ENCODE measurements at places on chromosomes 6 and 20. TPM values are rescaled to one million over a fixed set of nuclear protein-coding genes. Genes with fewer than 3 reads are reported as not detected.
A peak's percentile ranks its signal among the peaks of the same experiment; 100 is the strongest.

DNA sequence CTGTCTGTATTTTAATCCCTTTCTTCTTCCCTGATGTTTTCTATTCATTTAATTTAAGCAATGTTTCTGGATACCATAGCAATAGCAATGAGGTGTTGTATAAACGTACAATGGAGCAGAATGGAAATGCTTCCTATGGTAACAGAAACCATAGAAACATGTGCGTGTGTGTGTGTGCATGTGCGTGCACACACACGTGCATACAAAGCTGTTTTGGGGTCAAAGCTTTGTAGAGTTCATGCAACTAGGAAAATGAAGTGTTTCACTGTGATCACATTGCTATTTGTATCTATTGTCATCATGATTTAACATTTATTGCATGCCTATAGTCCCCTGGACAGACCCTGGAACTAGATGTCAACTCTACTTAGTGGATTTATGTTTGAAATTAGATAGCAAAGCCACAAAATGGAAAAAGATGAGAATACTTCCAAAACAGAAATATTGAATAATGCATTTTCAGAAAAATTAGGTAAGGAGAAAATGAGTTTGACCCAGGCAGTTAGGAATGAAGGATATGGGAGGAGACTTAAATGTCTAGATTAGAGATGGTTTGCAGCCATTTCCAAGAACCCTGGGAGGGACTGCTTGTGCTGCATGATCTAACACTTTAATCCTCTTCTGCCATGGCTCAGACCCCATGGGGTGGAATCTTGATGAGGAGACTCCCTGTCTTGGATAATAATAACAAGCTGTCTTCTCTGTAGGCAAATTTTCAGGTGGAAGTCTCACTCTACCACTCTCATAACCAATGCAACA, 124.4 kb downstream of the TRMT11 start:
- no peak overlapping the region for H3K4me3 ChIP-seq
- H3K27me3 ChIP-seq = no peaks in the 10 kb centered on the region
- H3K4me1 ChIP-seq = no peaks in the 10 kb centered on the region
- no peak for DNase-seq

The ALDH5A1 gene
- 16.3 TPM for total RNA-seq

GRCh38 chr20:41467690-41468089, 101.1 kb upstream of the EMILIN3 start:
- H3K36me3 ChIP-seq = no peaks in the 10 kb centered on the region
- no peak for DNase-seq
- no peak overlapping the region for H3K27ac ChIP-seq

DNA sequence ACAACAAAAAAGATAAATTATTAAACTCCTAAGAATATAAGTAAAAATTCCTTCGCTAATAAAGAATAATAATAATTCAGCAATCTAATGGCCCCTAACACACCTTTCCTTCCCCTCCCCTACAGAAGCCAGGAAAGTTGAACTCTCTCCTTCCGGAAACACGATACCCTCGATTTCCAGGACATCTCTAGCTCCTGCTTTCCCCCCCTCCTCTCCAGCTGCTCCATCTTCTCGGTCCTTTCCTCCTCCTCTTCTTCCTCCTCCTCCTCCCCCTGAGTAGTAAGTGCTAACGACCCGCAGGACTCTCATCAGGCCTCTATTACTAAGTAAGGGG, 603 bp downstream of the TASP1 start:
- DNase-seq = no peak
- no peaks in the 10 kb centered on the region for H3K4me1 ChIP-seq
- H3K27ac ChIP-seq = peak overlapping the region; percentile 82
- H3K4me3 ChIP-seq = peak overlapping the region; percentile 92
- H3K36me3 ChIP-seq = no peaks in the 10 kb centered on the region
- H3K27me3 ChIP-seq = no peaks in the 10 kb centered on the region

- no peaks in the 10 kb centered on the region for H3K27me3 ChIP-seq
- peaks cover 4% of the 10 kb centered on the region for H3K4me1 ChIP-seq
- no peak for DNase-seq
- no peak overlapping the region for H3K27ac ChIP-seq
These were observed 139.7 kb downstream of the SOBP start for GRCh38 chr6:107629548-107630129.

The MYO6 gene
- total RNA-seq = 75.3 TPM

DNA sequence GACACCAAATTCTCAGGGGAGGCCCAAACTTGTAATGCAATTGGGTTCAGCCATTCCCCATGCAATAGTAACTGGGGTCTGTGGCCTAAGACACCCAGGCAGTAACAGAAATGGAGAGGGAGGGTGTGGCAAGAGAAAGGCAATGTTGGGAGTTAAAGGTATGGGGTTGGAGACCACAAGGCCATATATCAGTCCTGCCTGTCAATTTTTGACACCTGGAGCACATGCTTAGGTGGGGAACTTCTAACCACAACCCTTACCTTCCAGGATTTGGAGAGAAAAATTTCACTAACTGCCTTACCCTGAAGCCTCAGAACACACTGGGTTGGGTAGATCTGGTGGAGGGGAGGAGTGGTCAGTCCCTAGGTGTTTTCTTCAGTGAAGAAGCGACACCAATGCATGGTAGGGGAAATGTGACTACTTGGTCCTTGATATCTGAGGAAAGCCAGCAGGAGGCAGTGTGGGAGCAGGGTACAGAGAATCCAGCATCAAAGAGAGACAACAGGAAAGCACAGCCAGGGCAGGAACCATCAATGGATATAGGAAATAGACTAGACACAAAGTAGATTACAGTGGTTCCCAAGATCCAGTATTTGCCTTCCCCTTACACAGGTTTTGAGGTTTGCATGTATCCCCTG, 6.8 kb upstream of the USP49 start:
- DNase-seq = no peak
- H3K27ac ChIP-seq = no peak overlapping the region
- H3K27me3 ChIP-seq = no peaks in the 10 kb centered on the region

- H3K4me1 ChIP-seq = peaks cover 10% of the 10 kb centered on the region
- H3K27ac ChIP-seq = peak overlapping the region; percentile 74
- H3K27me3 ChIP-seq = no peaks in the 10 kb centered on the region
- no peaks in the 10 kb centered on the region for H3K36me3 ChIP-seq
These were observed 36.1 kb upstream of the MAP7 start for GRCh38 chr6:136586295-136586694.

DNA sequence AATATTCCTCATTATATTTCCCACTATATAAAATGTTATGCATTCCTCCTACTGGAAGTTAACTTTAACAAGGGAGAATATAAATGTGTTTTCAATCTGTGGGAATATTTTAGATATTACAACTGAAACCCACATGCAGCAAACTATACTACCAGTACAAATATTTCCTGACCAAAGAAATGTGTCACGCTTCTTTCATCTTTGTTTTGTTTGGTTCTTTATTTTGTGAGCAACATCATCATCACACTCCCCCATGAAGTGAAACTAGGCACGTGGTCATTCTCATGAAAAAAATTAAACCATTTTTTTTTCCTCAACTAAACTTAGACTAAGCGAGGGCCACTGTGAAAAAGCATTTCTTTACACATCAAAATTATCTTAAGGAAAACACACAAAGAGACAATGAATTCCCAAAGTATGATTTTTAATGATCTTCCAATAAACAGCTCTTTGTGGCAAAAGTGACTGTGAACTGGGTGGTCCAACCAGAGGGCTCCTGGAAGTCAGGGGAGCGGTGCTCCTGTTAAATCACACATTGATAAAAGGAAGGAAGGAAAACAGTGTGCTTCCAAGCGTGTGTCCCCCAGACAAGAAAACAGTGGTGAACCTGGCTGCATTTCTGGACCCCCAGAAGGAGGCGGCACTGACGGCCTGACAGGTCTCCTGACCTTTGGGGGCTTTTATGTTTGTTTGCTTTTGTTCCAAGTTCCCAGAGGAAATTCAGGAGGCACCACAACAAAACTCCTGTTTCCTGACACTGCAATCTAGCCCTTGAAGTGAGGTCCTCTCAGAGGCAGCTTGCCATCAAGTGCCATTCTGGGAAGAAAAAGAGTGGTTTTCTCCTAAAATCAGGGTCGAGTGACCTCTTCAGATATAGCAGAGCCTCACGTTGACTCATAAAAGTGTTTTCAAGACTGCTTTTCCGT, 166.8 kb upstream of the FOXQ1 start:
- no peaks in the 10 kb centered on the region for H3K27me3 ChIP-seq
- H3K4me1 ChIP-seq = no peaks in the 10 kb centered on the region
- DNase-seq = no peak
- no peak overlapping the region for H3K4me3 ChIP-seq

The INSM1 gene
- total RNA-seq = 2.7 TPM

DNA sequence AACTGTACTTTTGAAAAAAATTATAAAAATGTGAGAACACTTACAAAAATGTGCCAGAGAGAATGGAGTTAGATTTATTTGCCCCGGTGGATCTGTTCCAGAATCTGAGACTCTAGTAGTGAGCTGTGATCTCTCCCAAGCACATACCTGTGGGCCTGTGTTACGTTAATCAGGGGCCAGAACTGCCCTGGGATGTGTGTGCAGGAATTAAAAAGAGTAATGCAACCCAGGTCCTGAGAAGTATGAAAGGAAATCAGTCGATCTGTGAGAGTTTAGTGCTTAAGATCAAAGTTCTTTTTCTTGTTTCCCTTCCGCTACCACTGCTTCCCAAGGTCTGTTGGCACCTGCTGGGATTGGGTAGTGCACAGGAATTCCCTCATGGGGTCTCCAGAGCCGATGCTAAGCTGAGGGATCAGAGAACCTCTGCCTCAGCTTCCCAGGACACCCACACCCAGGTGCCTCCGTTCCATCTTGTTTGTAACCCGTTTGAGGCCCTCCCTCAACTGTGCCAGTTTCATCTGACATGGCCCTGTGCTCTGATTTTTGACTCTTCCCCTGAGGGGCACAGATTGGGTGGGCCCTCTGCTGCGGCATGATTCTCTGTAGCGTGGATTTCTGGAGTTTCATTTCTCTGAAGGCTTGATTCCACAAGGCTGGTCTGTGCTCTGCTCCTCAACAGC, 87.7 kb downstream of the RREB1 start:
- DNase-seq = no peak
- no peaks in the 10 kb centered on the region for H3K27me3 ChIP-seq
- H3K36me3 ChIP-seq = no peaks in the 10 kb centered on the region

- H3K36me3 ChIP-seq = no peaks in the 10 kb centered on the region
- no peak overlapping the region for H3K4me3 ChIP-seq
- no peak for DNase-seq
- H3K4me1 ChIP-seq = no peaks in the 10 kb centered on the region
- no peaks in the 10 kb centered on the region for H3K27me3 ChIP-seq
These were observed 616.1 kb downstream of the CD109 start for GRCh38 chr6:74312081-74312480.

DNA sequence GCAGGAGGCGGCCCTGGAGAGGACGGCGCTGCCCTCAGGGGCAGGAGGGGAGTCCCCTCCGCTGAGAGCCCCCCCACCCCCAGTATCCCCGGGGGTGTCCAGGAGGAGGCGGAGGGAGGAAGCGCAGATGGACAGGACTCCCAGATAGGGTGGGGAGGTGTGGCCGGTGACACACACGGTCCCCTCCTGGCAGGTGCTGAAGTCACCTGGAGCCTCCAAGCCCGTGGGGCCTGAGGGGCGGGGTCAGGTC, 1.4 kb downstream of the STMN3 start:
- peak overlapping the region; percentile 69 for H3K4me3 ChIP-seq
- no peaks in the 10 kb centered on the region for H3K27me3 ChIP-seq
- no peaks in the 10 kb centered on the region for H3K36me3 ChIP-seq
- peaks cover 11% of the 10 kb centered on the region for H3K4me1 ChIP-seq
- no peak for DNase-seq

- H3K4me1 ChIP-seq = no peaks in the 10 kb centered on the region
- H3K27me3 ChIP-seq = no peaks in the 10 kb centered on the region
- H3K27ac ChIP-seq = no peak overlapping the region
- DNase-seq = no peak
- no peak overlapping the region for H3K4me3 ChIP-seq
These were observed 46.9 kb downstream of the LAMA2 start for GRCh38 chr6:128929869-128930268.

DNA sequence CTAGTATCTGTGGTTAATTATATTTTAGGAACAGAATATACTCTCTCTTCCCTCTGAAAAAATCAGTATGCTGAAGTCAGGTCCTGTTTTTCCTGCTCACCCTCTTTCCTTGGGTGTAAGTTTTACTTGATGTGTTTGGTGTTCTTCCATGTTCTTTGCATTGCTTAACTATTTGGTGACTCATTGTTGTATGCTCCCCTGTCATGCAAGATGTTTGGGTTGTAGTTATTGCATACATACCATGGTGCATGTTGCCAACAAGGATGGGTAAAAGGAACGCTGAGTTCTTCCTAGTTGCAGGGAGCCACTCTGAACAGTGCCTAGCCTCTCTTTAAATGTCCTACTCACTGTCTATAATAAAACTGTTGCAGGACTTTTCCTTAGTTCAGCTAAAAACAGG, 207.9 kb upstream of the LAMP5 start:
- H3K36me3 ChIP-seq = no peaks in the 10 kb centered on the region
- H3K4me3 ChIP-seq = no peak overlapping the region
- no peak for DNase-seq
- H3K27ac ChIP-seq = no peak overlapping the region

- H3K36me3 ChIP-seq = no peaks in the 10 kb centered on the region
- no peak for DNase-seq
- no peaks in the 10 kb centered on the region for H3K27me3 ChIP-seq
- no peaks in the 10 kb centered on the region for H3K4me1 ChIP-seq
- H3K27ac ChIP-seq = no peak overlapping the region
These were observed 88.8 kb upstream of the EZR start for GRCh38 chr6:158907931-158908330.

The ARFGEF2 gene
- total RNA-seq = 57.0 TPM

The MCCD1 gene
- not detected for total RNA-seq

- peaks cover 4% of the 10 kb centered on the region for H3K4me1 ChIP-seq
- no peaks in the 10 kb centered on the region for H3K36me3 ChIP-seq
- DNase-seq = no peak
- no peak overlapping the region for H3K27ac ChIP-seq
- no peaks in the 10 kb centered on the region for H3K27me3 ChIP-seq
These were observed 154.6 kb upstream of the SOX4 start for GRCh38 chr6:21438986-21439352.

The CD93 gene
- total RNA-seq = 9.4 TPM

GRCh38 chr6:10633216-10633615, 61.2 kb downstream of the C6orf52 start:
- H3K27me3 ChIP-seq = no peaks in the 10 kb centered on the region
- DNase-seq = no peak
- H3K4me1 ChIP-seq = no peaks in the 10 kb centered on the region
- no peaks in the 10 kb centered on the region for H3K36me3 ChIP-seq
- no peak overlapping the region for H3K4me3 ChIP-seq

GRCh38 chr6:36187446-36187845, 9.1 kb upstream of the BRPF3 start:
- no peaks in the 10 kb centered on the region for H3K36me3 ChIP-seq
- no peak overlapping the region for H3K4me3 ChIP-seq
- no peak for DNase-seq
- H3K4me1 ChIP-seq = no peaks in the 10 kb centered on the region
- no peak overlapping the region for H3K27ac ChIP-seq
- H3K27me3 ChIP-seq = no peaks in the 10 kb centered on the region

- H3K27me3 ChIP-seq = no peaks in the 10 kb centered on the region
- no peak for DNase-seq
- peaks cover 9% of the 10 kb centered on the region for H3K4me1 ChIP-seq
- no peak overlapping the region for H3K4me3 ChIP-seq
- peaks cover 4% of the 10 kb centered on the region for H3K36me3 ChIP-seq
These were observed 15.5 kb downstream of the EEF1E1 start for GRCh38 chr6:8086755-8087306.

- H3K27me3 ChIP-seq = no peaks in the 10 kb centered on the region
- peaks cover 6% of the 10 kb centered on the region for H3K4me1 ChIP-seq
- H3K36me3 ChIP-seq = no peaks in the 10 kb centered on the region
- no peak overlapping the region for H3K27ac ChIP-seq
These were observed 120.8 kb upstream of the PTPN1 start for GRCh38 chr20:50389438-50389807.

The ABHD16B gene
- total RNA-seq = 13.8 TPM
